ENCODE measurements at places on chromosomes 3 and 15.

GRCh38 chr15:39285071-39285470, 295.8 kb upstream of the THBS1 start:
- DNase-seq = no peak

DNA sequence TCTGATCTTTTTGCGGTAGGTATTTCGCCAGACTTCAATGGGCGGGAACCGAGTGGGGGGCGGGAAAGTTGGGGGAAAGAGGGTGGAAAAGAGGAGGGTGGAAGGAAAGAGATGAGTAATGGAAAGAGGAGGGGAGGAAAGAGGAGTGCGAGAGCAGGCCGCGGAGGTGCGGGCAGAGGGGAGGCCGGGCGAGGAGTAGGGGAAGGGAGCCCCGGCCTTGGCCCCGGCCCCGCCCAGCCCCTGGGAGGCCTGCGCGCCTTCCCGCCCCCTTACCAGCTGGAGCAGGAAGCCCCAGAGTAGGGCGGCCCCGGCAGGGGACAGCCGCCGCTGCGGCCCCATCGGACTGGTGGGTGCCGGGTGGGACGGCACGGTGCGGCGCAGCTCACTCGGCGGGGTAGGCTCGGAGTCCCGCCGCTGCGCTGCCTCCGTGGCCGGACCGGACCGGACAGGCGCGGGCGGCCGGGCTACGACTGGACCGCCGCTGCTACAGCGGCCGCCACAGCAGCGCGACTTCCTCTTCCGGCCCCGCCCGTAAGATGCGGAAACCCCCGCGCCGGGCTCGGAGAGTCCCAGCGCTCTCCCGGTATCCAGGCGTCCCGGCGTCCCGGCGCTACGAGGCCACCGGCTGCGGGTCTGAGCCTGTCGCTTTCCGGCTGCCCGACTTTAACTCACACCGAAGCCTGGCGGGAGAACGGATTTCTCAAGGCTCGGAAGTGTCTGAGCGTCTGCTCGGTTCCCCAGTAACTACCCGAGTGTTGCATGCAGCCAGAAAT, at the start of gene SPPL2A:
SPPL2A (minus strand) TSS at position 512 of the 773 bp plus-strand sequence; CDS start at position 339, 173 bp downstream.
- DNase-seq = peak; percentile 86

GRCh38 chr3:138384976-138385375, 36.6 kb downstream of the MRAS start:
- no peak for DNase-seq

DNA sequence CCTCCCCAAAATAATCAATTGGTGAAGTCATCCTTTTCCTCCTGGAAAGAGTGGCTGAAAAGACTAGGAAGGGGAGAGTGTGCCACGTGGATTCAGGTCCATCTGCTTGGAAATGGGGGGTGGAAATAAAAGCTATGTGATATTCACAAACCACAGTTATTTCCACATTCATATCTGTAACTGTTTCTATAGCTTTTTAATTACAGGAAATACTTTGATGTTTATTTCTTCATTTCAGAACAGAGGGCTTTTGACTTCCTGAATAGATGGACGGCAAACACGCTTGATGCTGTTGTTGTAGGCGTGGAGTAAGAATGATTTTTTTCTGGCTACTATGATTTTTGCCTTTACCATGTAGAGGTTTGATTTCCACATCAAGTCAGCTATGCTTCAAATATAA, 10.1 kb downstream of the AADACL2 start:
- DNase-seq = no peak

- peak; percentile 77 for DNase-seq
Observed at GRCh38 chr3:129892857-129893580, 492 bp downstream of the TMCC1 start.

GRCh38 chr15:37794947-37795346, 139.5 kb upstream of the TMCO5A start:
- no peak for DNase-seq

GRCh38 chr3:31831591-31831990, 149.5 kb downstream of the OSBPL10 start:
- DNase-seq = no peak

DNA sequence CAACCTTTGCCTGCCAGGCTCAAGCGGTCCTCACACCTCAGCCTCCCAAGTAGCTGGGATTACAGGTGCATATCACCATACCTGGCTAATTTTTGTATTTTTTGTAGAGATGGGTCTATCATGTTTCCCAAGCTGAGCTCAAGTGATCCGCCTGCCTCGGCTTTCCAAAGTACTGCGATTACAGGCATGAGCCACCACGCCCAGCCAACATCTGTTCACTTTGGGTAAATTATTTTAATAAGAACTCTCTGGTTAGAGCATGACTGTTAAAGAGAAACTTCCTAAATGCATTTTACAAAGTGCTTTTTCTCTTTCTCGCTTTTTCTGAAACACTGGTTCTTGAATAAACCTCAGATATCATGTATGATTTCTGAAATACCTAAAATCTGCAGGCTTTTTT, 172.5 kb downstream of the PTPRG start:
- DNase-seq = no peak

- DNase-seq = peak; percentile 37
Observed at GRCh38 chr15:50145451-50145872, 26.4 kb upstream of the ATP8B4 start.

- DNase-seq = no peak
Observed at GRCh38 chr15:49844390-49844789, 223.5 kb downstream of the DTWD1 start.

GRCh38 chr15:63905558-63906265, 72.0 kb upstream of the HERC1 start:
- DNase-seq = no peak

DNA sequence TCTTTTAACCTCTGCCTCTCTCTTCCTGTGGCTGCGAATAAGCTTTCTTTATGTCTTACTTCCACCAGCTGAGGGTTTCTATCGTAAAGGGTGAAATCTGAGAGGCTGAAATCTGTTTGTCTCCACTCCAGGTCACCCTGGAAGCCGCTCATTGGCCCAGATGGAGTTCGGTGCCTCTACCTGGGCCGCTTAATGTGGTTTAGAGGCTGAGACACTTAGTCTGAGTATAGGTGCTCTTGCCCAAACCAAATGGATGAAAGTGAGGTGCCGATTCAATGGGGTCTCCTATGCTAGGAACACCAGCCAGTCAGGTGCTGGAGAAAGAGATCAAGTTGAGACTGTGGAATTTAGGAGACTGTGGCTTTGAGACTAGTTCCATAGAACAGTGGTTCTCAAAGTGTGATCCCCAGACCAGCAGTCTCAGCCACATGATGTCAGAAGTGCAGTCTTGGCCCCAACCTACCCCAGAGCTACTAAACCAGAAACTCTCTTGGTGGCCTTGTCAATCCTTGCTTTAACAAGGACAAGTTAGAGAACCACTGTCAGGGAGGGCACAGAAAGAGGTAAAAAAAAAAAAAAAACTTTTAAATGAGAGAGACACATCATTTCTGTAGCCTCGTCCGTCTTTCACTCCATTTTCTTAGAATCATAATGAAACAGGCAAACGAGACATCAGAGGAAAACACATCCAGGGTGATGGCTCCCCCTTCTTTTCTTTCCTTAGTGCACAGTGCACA, 54.9 kb upstream of the CCR2 start:
- no peak for DNase-seq

- no peak for DNase-seq
Observed at GRCh38 chr3:189288348-189289235, 116.8 kb downstream of the TPRG1 start.

DNA sequence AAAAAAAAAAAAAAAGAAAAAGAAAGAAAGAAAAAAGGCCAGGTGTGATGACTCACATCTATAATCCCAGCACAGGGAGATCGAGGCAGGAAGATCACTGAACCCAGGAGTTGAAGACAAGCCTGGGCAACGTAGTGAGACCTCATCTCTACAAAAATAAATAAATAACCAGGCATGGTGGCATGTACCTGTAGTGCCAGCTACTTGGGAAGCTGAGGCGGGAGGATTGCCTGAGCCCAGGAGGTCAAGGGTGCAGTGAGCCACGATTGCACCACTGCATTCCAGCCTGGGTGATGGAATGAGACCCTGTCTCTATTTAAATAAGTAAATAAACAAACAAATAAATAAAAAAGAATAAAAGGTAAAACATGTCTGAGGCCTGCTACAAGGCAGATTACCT, 39.3 kb upstream of the LACTB start:
- no peak for DNase-seq

DNA sequence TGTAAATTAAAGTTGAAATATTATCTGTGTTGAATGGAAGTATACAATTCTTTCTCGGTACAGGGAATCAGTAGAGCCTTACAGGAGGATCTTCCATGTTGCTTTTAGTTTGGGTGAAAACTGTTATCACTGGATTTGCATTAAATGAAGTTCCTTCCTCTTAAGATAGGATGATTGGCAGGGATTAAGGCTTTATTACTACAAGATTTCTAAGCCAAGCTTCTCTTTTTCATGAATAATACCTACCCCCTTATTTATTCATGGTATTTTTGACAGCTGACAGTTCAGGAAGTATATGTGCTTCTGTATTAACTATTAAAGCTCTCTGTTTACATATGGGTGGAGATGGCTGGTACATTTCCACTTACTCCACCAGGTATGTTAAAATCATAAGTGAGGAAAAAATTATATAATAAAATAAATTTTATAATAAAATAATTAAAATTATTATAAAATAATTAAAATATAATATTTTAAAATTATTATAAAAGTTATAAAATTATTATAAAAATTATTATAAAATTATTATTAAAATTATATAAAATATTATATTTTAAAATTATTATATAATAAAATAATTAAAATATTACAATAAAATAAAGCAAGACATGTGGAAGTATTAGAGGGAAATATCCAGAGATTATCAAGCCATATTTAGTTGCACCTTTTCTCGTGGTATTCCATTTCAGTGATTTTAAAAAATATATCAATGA, 332.9 kb downstream of the ROBO2 start:
- no peak for DNase-seq

GRCh38 chr3:140584549-140584948, 93.3 kb upstream of the TRIM42 start:
- no peak for DNase-seq

DNA sequence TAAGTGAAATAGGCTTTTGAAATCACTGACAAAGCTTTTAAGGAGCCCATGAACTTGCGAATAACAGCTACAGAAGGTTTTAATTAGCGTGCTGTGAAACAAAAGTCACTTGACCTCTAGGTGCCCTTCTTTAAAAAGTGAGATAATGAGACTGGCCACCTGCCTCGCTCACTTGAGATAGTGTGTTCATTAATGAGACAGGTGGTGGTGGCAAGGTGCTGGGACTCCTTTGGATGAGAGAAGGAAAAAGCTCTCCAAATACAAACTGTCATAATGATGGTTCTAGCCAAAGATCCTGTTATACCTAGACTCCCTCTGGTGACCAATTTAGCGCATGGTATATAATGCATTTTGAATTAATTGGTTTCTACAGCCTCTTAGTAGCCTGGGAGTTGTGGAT, 22.7 kb upstream of the IREB2 start:
- DNase-seq = no peak

DNA sequence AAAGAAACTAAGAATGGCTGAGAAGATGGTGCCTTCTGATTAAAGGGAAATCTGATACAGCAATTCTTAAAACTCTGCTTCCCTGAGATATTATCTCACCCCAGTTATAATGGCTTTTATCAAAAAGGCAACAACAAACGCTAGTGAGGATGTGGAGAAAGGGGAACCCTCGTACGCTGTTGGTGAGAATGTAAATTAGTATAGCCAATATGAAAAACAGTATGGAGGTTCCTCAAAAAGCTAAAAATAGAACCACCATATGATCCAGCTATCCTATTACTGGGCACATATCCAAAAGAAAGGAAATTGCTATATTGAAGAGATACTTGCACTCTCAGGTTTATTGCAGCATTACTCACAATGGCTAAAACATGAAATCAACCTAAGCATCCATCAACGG, 65.1 kb downstream of the GOLIM4 start:
- DNase-seq = no peak

GRCh38 chr3:120763601-120764000, 21.1 kb downstream of the GTF2E1 start:
- no peak for DNase-seq

DNA sequence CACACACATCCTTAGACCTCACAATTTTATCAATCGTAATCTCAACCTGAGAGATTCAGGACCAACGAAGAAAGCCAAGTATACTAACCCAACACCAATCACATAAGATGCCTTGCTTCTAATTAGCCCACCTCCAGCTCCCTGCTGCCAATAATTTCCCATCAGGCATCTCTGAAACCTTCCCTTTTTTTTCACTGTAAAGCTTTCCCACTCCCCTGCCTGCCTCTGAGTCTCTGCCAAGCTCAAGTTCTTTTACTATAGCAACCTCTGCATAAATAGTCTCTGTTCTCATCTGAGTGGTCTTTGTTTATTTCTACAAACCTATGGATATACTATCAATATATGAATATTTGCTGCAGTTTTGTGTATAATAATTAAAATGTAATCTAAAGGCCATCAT, 86.5 kb downstream of the PIK3CB start:
- no peak for DNase-seq

- no peak for DNase-seq
Observed at GRCh38 chr3:106229495-106230278, 360.9 kb upstream of the CBLB start.

GRCh38 chr3:115595611-115596275, 27.6 kb upstream of the GAP43 start:
- DNase-seq = no peak

- peak; percentile 60 for DNase-seq
Observed at GRCh38 chr3:69542089-69542804, 156.4 kb upstream of the FRMD4B start.

DNA sequence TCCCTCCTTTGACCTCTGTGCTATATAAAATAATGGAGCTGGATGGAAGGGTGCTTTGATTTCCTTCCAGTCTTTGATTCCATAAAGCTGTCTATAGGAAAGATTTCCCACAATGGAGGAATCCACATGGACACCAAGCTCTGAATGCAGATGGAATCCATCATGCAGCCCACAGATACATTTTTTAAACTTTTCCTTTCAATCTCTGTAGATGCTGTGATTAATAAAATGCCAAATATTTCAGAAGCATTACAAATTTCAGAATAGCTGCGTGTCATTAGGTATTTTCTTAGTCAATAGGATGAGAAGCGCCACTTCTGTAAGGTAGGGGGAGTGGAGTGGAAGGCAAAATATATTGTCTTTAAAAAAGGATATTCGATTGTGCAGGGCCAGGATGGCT, 489.0 kb downstream of the NTRK3 start:
- DNase-seq = no peak

DNA sequence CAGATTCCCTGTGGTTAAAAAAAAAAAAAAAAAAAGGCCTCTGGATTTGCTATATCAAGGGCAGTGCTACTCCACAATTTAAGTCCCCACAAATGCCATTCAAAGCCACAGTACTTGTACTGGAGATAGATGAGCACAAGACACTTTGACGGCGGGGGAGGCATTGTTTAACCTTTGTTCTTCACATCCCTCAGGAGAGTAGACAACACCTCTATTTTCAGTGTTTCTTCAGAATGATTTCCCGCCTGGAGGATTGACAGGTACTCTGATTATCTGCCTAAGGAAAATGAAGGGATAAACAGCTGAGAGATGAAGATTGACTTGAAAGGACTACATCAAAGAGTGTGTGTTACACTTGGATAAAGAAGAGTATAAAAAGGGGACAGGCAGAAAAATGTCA, 58.7 kb downstream of the OTOL1 start:
- no peak for DNase-seq

- peak; percentile 38 for DNase-seq
Observed at GRCh38 chr15:25982736-25983135, 119.6 kb upstream of the ATP10A start.

- DNase-seq = peak; percentile 23
Observed at GRCh38 chr15:69014454-69014853, at the start of gene NOX5. NOX5 (plus strand) TSS chr15:69014695; CDS start chr15:69014736, 41 bp downstream.

- DNase-seq = no peak
Observed at GRCh38 chr3:1506090-1506489, 413.3 kb downstream of the CNTN6 start.

- no peak for DNase-seq
Observed at GRCh38 chr3:190499122-190499521, 14.8 kb upstream of the IL1RAP start.
